ENCODE measurements at places on chromosomes 2 and 18. TPM values are rescaled to one million over a fixed set of nuclear protein-coding genes. Genes with fewer than 3 reads are reported as not detected.

Gene SAG
- total RNA-seq = not detected

DNA sequence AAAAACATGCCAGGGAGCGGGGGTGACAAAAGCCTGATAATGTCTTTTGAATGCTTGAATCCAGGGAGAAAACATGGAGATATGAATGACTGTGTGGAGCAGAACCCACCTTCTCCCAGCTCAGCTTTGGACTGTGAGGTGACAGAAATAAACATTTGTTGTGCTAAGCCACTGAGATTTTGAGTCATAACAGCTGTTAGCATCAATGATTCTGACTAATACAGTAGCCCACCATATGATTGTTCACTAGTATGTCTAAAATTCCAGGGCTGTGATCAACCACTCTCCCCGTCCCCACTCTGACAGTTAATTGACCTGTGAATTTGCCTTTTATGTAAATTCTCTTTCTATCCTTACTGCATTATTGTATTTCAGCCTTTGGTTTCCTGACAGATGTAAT lies 69.1 kb downstream of the PDK1 start:
- DNase-seq = no peak

DNA sequence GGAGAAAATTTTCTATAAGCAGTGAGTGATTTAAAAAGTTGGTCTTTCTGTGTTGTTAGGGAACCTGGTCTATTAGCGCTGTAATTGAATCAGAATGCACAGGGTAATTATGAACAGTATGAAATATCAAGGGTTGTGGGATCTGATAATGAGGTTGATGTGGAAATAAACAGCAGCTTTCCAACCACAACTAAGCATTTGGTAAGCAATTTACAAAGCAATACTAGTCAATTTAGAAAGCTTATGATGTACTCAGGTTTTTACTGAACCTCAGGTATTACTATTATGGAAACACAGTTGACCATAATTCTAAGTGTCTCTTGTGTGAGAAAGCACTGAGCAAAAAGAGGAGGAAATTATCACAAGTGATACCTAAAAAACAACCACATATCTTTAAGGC lies 11.0 kb upstream of the SMCHD1 start:
- no peak for DNase-seq

- DNase-seq = no peak
These were observed 149.9 kb upstream of the ACAA2 start for GRCh38 chr18:49963217-49963616.

Gene DYNAP
- not detected for total RNA-seq

Gene CD28
- total RNA-seq = 7.4 TPM

Gene MAPRE3
- total RNA-seq = 15.9 TPM

DNA sequence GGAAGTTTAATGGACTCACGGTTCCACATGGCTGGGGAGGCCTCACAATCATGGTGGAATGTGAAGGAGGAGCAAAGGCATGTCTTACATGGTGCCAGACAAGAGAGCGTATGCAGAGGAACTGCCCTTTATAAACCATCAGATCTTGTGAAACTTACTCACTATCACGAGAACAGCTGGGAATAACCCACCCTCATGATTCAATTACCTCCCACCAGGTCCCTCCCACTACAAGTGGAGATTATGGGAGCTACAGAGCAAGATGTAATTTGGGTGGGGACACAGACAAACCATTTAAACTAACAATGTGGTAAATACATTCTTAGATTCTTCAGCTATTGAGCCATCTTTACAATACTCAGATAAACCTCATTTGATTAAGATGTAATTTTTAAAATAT lies 176.1 kb downstream of the SH3BP4 start:
- no peak for DNase-seq

DNA sequence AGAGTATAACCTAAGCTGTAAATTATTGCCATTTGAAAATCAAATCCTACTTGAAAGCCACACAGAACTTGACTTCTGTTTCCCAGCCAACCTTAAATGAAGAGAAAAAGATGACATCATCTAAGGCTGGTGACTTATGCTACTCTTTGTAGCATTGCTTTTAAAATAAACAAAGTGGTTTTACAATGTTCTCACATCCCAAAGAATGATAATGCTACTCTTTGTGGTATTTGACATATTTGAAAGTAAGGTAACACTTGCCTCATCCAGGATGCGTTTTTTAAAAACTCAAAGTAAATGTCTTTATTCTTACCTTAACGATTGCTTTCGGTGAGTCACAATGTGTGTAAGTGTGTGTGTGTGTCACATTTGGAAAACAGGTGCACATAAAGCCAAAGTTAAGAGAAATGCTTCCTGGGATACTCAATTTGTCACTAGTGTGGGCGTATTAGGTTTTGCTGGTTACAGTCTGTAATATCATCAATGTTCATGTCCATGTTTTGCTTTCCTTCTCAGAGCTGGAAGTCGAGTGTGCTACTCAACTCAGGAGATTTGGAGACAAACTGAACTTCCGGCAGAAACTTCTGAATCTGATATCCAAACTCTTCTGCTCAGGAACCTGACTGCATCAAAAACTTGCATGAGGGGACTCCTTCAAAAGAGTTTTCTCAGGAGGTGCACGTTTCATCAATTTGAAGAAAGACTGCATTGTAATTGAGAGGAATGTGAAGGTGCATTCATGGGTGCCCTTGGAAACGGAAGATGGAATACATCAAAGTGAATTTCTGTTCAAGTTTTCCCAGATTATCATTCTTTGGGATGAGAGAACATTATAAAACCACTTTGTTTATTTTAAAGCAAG lies 2.6 kb downstream of the PMAIP1 start:
- no peak for DNase-seq

DNA sequence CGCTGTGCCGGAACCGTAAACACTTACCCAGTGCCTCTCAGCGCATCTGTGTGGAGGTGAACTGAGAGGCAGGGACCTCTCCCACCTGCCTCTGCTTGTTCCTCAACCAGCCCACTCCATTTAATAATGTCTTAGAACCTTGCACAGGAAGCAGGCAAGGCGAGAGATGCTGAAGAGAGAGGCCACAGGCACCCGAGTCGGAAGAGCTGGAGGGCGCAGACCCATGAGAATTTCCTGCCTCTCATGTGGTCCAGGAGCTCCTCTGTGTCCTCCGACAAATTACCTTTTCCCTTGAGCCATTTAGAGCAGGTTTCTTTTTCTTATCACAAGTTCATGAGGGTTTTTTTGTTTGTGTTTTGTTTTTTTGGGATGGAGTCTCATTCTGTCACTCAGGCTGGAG lies 4.9 kb upstream of the RFX8 start:
- no peak for DNase-seq

Gene SEMA4F
- 10.8 TPM for total RNA-seq

DNA sequence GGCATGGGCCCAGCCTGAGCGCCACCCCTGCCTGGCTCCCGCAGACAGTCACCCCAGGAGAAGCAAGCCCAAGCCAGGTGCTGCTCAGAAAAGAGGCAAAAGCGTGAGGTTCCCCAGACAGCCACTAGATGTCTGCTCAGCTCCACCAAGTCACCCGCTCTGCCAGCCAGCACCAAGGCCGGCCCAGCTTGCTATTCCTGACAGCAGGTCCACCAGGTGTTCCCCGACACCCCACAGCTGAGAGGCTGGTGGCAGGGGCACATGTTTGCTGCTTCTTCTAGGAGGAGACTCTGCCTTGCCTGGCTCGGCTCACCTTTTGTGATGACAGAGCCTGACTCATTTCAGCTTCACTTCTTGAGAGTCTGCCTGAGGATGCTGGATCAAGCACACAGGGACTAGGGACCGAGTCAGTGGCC lies 206.7 kb downstream of the MGAT5 start:
- DNase-seq = no peak

Gene GALNT14
- 1.2 TPM for total RNA-seq

DNA sequence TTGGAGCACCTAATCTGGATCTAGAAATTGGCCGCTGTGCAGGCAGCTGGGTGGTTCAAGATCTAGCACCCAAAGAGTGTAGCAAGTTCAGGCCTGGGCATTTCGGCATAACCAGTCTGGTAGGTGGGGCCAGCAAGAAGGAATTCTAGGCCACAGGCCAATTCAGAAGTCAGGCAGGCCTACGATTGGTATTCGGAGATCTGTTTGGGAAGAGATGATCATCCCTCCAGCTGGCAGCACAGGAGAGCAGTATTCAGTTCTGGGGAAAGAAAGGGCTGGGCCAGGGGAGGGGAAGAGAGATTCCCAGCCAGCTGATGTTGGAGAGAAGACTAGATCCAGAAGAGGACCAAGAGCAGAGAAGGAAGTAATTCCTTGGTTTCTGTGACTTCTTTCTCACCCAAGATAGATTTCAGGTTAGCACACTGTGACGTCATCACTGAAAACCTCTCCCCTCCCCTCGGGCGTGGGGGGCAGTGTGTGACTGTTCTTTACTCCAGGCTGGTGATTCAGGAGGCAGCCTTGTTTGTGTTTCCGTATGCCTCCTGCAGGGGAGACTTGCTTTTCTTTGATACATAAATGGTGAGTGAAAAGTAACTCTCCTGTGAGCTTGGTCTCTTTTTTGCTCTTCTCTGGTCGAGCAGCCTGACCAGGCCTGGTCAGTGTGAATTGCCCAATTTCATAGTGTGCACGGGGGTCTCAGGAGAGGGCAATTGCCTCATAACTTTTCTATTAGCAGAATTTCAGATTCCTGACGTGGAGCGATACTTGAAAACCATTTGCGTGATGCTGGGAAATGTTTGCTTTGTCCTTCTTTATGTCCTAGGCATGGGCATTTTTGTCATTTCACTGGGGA lies 61.1 kb downstream of the MEIS1 start:
- peak; percentile 73 for DNase-seq

- no peak for DNase-seq
These were observed 68.3 kb downstream of the ICOS start for GRCh38 chr2:204004912-204005311.

Gene ALK
- 0.30 TPM for total RNA-seq
